ENCODE measurements at places on chromosomes 7 and 10.

- DNase-seq, result no peak
Observed at GRCh38 chr10:126135941-126136595, 239.7 kb downstream of the FANK1 start.

DNA sequence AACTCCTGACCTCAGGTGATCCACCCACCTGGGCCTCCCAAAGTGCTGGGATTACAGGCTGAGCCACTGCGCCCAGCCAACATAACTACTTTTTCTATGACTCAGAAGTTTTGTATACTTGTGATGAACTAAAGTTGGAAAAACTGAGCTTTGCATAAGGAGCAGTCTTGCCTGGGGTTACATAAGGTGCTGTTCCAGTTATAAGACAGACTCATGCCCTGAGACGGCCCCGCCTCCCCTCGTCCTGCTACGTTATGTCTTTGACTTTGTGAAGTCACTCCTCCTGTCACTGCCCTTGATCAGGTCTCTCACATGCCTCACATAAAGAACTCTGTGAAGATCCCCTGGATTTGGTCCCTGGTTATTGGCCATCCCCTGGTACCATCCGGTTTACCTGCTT is 40.4 kb upstream of the OPN4 start:
- no peak for DNase-seq

DNA sequence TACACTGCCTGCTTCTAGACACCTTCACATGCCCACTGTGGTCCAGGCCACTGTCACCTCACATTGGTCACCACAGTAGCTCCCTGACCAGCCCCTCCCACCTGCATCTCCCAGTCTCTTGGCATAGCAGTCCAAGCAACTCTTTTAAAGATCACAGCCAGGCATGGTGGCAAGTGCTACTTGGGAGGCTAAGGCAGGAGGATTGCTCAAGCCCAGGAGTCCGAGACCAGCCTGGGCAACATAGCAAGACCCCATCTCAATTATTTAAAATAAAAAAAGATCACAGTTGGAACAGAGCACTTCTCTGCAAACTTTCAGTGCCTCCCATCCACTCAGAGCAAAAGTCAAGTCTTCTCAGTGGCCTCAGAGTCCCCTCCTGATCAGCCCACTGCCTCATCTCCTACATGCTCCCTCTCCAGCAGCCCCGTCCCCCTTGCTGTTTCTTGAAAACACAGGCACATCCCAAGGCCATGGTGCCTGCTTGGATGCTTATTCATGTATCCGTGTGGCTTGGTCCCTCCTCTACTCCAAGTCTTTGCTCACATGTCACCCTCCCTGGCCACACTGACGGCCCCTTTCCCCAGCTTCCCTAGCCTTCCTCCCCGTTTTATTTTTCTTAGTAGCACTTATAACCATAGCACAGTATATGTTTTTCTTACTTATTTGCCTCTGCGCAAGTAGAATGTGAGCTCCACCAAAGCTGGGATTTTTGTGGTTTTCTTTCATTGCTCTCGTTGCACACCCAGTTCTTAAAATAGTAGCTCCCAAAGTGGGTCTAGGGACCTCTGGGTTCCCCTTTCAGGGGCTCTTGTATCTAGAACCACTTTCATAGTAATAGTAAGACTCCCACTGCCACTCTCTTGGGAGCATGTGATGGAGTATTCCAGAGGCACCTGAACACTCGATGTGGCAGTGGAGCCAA is 19.5 kb downstream of the TSPAN15 start:
- DNase-seq, result no peak

DNA sequence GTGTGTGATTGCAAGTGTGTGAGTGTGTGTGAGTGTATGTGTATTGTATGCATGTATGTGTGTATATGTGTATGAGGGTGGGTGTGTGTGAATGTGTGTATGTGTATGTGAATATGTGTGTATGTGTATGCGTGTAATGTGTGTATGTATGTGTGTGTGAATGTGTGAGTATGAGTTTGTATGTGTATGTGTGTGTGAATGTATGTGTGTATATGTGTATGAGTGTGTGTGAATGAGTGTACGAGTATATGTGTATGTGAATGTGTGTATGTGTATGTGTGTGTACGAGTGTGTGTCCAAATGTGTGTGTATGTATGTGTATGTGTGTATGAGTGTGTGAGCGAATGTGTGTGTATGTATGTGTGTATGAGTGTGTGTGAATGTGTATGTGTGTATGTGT is 8.2 kb upstream of the GALNTL5 start:
- DNase-seq, result no peak

DNA sequence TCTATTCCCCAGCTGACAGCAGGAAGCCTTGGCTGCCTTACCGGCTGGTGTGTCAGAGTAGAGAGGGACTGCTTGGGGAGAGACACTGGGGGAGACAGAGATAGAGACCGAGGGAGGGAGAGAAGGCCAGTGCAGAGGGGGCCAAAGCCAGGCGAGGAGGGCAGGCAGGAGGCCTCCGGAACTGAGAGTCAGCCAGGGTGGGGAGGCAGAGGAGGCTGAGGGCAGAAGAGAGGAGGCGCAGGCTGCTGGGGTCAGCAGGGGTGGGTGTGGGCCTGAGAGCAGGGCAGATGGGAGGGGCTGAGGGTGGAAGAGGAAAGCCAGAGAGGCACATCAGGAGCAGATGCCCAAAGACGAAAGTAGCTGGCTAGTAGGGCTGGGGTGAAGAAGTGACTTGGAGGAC is 57.2 kb upstream of the PAX2 start:
- DNase-seq, result no peak
